Dorsolateral prefrontal cortex (tissue), 122 donors: ENCODE measurements at places on chromosomes 16 and 17.
A peak's percentile ranks its signal among the peaks of the same experiment; 100 is the strongest.

GRCh38 chr17:46832945-46833839, 14.7 kb upstream of the WNT3 start:
- DNase-seq, result peak; percentile 52

- DNase-seq, result no peak
Measured at GRCh38 chr17:40253565-40253964, 34.1 kb upstream of the CDC6 start.

DNA sequence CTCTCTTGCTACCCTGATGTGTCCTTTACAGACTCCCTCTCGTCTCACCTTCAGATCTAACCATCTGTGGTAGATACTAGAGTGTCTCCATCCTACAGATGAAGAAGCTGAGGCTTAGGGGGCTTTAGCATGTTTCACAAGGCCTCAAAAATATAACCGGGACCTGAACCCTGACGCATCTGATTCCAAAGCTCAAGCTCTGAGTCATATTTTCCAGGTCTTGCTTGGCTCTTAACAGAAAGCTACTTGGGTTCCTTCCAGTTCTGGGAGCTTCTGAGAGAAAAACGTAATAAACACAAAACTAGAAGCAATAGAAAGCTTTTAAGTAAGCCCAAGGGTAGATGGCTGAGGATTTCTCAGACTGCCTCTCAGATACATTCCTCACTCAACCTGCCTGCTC, 224.3 kb upstream of the EEF2KMT start:
- no peak for DNase-seq

DNA sequence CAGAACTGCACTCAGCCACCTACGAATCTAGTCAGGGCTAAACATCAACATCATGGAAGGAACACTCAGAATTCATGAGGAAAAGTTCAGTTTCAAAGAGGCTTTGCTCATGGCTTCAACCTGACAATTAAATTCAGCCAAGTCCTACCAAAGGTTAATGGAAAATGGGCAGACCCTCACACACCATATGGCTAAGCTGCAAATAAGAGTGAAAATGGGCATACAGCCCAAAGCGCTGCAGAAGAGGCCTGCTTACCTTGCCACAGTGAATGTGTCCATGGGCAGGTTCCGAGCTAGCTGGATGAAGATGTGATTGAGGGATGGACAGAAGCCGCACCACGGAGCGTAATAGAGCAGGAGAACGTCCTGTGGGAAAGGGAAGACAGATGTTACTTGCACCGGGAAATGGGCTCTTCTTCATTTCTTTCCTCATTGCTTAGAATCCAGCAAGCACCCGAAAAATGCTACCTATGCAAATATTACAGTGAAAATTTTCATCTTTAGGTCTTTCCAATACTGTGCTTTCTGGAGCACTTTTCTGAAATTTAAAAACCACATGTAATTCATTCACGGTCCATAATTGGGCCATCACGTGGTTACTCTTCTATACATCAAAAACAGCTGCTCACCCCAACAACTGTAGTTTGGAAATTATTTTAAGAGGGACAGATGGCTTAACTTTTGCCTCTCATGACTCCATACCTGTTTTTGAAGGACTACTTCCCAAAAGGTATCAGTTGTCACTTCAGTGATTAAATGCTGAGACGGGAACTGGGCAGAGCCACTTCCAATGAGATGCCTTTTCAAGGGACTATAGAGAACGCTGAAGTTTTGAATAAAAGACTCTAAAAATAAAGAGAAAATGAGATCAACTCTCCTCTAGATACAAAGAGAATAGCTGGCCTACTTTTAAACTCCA, 19.6 kb downstream of the SNN start:
- DNase-seq, result peak; percentile 76

DNA sequence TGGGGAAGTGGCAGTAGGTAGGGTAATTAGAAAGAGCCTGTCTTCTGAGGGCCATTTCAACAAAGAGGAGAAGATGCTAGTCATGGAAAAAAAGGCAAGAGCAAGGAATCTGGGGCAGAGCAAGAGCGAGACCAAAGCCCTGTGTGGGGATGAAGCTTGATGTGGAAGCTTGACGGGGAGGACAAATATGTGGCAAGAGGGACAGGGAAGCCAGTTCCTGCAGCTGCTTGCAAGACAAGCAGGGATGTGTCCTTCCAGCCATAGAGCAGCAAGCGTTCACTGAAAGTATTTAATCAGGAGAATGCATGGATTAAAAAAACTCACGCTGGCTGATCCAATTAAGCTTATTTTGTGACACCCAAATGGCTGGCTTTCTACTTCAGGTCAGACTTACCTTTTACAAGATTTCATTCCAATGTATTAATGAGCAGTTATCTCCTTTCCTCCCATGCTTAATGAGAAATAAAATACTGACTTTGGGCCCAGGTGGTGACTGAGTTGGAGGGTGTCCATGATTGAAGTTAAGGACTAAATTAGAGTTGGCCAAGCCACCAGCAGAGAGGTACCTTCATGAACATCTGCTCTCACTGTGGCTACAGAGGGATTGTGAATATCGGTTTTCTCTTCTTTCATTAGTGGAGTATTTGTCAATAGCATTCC, 76.8 kb downstream of the ABCA8 start:
- DNase-seq, result no peak

GRCh38 chr16:47646914-47647313, 185.8 kb downstream of the PHKB start:
- DNase-seq, result no peak

DNA sequence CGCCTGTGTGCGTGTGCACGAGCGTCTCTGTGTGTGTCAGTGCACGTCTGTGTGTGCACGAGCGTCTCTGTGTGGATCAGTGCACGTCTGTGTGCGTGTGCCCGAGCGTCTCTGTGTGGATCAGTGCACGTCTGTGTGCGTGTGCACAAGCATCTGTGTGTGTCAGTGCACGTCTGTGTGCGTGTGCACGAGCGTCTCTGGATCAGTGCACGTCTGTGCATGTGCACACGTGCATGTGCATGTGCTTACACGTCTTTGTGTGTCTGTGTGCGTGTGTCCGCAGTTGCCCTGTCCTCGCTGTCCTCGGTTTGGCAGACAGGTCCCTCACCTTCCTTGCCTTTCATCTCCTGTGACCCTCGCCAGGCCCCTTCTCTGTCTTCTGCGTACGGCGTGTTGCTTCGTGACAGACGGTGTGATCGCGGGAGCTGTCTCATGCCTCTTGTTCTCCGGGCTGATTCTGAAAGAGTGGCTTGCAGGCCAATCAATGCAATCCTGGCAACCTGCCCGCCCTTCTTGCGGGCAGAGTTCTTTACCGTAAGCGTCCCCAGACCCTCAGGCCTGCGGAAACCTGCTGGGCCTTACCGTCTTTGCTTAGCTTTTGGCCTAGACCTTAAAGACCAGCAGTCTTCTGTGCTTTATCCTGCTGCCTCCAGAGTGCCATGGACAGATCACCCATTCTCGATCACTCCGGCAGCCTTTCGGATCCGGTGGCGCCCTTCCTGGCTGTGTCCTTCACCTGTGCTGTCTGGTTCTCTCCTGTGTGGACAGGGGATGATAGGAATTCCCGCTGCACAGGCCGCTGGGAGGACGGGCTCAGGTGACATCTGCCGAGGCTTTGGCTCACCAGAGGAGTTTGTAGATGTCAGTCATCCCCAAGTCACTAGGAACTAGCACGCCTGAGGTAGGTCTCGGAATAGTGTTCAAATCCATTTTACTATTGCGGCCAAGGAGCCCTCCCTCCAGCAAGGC, 18.5 kb downstream of the MLYCD start:
- DNase-seq, result no peak

GRCh38 chr17:38567350-38567749, 38.4 kb downstream of the SRCIN1 start:
- no peak for DNase-seq

GRCh38 chr16:81241706-81242105, 3.2 kb downstream of the BCO1 start:
- DNase-seq, result no peak
